Large intestine (tissue), 12 donors: ENCODE measurements at places on chromosomes 4 and X.

GRCh38 chrX:26925088-26925487 lies 538.1 kb downstream of the PPP4R3C start:
- no peaks in the 10 kb centered on the region for H3K36me3 ChIP-seq
- H3K27ac ChIP-seq, result no peak overlapping the region
- DNase-seq, result no peak
- no peak overlapping the region for H3K4me3 ChIP-seq
- no peaks in the 10 kb centered on the region for H3K4me1 ChIP-seq

- no peak for DNase-seq
- no peak overlapping the region for H3K4me3 ChIP-seq
Measured at GRCh38 chr4:170497689-170498088, 407.9 kb upstream of the AADAT start.

DNA sequence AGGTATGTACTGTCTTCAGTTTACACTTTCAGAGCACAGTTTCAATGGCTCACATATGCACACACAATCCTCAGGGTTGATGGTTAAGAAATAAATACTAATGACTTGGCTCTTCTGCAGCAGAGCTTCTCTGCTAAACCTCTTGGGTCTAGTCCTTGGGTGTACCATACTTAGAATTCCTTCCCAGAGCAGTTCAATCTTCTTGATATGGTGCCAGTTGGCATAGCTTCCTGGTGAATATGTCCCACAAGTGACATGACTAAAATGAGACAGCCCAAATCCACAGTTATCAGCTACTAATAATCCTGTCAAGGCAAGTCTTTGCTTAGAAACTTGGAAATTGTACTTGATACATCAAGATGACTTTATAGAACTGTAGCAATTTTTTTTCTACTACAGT lies 654.4 kb downstream of the IQCM start:
- no peak overlapping the region for H3K4me3 ChIP-seq
- no peaks in the 10 kb centered on the region for H3K27me3 ChIP-seq
- no peak for DNase-seq
- no peaks in the 10 kb centered on the region for H3K4me1 ChIP-seq
- H3K27ac ChIP-seq, result no peak overlapping the region
- H3K36me3 ChIP-seq, result no peaks in the 10 kb centered on the region

DNA sequence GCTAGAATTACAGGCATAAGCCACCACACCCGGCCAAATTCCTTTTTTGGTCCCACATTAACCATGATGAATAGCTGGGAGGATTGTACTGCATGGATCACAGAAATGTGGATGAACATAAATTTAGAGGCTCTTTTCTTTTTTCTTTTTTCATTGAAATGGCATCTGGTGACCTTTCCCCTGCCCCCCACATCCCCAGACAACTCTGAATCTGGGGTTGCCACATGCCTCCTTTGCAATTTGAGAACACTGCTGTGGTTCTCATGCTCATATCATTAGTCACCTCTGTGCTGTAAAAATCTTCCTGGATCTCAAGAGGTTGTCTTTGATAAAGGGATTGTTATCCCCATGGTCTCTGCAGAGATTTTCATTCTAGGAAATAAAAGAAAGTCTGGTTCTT lies 22.8 kb upstream of the FMR1NB start:
- no peak for DNase-seq
- H3K27ac ChIP-seq, result no peak overlapping the region
- H3K4me1 ChIP-seq, result no peaks in the 10 kb centered on the region
- H3K36me3 ChIP-seq, result no peaks in the 10 kb centered on the region
- no peaks in the 10 kb centered on the region for H3K27me3 ChIP-seq

DNA sequence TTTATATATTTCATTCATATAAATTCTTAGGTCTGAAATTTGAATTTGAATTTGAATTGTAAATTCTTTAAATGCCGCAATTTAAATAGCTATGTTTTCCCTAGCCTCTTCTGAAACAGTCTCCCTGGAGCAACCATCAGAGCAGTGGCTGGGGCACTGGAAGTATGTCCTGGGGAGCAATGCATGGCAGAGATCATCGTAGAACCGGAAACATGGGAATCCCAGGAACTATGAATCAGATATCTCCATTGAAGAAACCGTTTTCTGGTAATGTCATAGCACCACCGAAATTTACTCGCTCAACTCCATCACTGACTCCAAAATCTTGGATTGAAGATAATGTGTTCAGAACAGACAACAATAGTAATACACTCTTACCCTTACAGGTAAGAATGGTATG lies 4.9 kb downstream of the CPEB2 start:
- no peak overlapping the region for H3K27ac ChIP-seq
- H3K27me3 ChIP-seq, result no peaks in the 10 kb centered on the region
- DNase-seq, result no peak
- H3K4me1 ChIP-seq, result peaks cover 3% of the 10 kb centered on the region

GRCh38 chr4:153705743-153706468 lies 21.8 kb downstream of the TLR2 start:
- no peak for DNase-seq
- H3K27me3 ChIP-seq, result no peaks in the 10 kb centered on the region
- peaks cover 4% of the 10 kb centered on the region for H3K4me1 ChIP-seq
- no peak overlapping the region for H3K27ac ChIP-seq
- H3K4me3 ChIP-seq, result no peak overlapping the region
- H3K36me3 ChIP-seq, result no peaks in the 10 kb centered on the region

DNA sequence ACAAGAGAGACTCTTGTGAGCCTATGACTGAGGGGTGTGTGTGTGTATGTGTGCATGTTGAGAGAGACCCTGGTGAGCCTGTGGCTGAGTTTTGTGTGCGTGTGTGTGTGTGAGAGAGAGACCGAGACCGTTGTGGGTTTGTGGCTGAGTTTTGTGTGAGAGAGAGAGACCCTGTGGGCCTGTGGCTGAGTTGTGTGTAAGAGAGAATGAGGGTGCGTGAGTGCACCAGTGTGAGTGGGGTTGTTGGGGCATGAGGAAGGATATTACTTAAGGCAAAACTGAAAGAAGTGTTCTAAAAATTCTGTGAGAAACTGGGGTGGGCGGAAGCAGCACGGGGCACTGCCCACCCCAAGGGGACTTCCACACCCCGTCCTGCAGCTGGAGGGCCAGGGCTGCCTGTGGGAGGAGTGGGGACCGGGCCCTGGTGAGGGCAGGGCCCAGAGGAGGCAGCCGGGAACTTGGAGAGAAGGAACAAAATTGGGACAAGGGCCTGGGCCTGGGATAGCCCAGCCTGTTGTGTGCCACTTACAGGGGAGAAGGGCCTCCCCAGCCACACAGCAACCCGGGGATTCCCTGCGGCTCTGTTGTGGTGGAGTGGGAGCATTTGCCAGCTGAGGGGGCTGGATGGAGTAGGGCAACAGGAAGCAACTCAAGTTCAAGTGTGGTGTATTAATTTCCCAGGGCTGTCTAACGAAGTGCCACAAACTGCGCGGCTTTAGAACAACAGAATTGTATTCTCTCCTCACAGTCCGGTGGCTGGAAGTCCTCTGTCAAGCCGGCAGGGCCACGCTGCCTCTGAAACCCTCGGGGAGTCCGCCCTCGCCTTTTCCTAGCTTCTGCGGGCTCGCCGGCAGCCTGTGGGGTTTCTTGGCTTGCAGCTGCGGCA lies 22.1 kb downstream of the TMEM131L start:
- H3K27me3 ChIP-seq, result no peaks in the 10 kb centered on the region
- H3K4me1 ChIP-seq, result no peaks in the 10 kb centered on the region
- no peak overlapping the region for H3K4me3 ChIP-seq
- H3K27ac ChIP-seq, result no peak overlapping the region
- no peak for DNase-seq
